Fibroblast of skin of left biceps (primary cell): ENCODE measurements at places on chromosomes 1 and 21.
A peak's percentile ranks its signal among the peaks of the same experiment; 100 is the strongest.

DNA sequence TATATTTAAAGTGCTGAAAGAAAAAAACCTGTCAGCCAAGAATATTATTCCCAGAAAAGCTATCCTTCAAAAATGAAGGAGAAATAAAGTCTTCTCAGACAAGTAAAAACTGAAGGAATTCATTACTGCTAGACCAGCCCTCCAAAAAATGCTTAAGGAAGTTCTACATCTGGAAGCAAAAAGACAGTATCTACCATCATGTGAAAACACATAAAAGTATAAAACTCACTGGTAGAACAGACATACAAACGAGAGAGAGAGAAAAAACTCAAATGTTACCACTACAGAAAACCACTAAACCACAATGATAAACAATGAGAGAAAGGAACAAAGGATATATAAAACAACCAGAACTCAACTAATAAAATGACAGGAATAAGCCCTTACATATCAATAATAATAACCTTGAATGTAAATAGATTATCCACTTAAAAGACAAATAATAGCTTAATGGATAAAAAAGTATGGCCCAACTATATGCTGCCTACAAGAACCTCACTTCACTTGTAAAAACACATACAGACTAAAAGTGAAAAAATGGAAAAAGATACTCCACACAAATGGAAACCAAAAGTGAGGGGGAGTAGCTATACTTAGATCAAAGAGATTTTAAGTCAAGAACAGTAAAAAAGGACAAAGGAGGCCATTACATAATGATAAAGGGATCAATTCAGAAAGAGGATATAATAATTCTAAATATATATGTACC is 22.0 kb downstream of the NSL1 start:
- no peak for DNase-seq

DNA sequence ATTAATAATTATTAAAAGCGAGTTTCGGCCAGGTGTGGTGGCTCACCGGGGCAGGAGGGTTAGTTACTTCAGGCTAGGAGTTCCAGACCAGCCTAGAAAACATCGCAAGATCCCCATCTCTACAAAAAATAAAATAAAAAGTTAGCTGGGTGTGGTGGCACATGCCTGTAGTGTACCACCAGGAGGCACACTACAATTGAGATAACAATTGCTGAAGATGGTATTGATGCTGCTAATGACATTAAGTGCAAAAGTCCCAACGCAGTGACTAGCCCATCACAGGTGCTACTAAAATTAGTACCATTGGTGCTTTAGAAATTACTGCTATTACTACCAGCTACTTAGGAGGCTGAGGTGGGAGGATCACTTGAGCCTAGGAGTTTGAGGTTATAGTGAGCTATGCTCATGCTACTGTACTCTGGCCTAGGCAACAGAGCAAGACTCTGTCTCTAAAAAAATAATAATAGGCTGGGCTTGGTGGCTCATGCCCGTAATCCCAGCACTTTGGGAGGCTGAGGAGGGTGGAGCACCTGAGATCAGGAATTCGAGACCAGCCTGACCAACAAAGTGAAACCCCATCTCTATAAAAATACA is 156.6 kb downstream of the GREM2 start:
- no peak for DNase-seq

DNA sequence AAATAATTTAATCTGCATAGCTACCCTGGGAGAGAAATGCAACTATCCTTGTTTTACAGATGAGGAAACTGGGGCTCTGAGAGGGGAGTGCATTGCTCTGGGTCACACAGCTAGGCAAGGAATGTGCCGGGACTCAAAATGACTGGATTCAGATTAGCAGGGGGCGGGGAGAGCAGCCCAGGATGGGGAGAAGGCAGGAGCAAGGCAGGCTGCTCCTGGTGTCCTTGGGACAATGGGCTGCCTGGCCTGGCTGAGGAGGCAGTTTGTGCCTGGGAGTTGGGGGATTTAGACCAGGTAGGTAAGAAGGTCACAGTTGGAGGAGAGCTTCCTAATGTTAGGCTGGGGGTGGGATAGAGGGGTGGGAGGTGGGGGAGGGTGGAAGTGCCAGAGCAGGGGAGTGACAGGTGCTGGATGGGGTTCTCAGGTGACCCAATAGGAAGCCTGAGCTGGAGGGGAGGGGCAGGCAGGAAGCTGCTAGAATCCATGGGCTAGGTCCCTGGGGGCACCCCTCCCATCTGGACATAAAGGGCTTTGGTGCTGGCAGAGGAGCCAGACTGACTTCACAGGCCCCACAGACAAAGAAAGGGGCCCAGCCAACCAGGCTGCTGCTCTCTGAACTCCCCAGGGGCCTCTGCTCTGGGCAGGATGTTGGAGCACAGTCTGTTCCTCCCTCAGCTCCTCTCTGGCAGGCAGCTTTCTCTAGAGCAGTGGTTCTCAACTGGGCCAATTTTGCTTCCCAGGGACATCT is 29.0 kb downstream of the TRIM62 start:
- DNase-seq: no peak

DNA sequence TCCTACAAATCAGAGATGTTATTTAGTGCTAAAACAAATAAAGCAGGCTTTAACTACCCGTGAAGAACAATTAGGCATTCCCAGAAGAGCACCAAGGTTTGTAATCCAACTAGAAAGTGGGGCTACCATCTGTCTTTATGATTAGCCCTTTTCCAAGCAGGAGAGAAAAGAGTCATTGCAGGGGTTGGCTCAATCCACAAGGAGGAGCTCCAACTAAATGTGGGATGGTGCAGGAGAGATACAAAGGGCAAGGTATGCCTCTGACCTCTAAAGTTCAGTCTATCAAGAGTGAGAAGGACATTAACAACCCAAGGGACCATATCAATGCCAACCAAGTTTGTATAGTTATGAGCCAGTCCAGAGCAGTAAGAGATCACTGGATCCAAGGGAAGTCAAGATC is 382.7 kb upstream of the DUSP10 start:
- DNase-seq: no peak

DNA sequence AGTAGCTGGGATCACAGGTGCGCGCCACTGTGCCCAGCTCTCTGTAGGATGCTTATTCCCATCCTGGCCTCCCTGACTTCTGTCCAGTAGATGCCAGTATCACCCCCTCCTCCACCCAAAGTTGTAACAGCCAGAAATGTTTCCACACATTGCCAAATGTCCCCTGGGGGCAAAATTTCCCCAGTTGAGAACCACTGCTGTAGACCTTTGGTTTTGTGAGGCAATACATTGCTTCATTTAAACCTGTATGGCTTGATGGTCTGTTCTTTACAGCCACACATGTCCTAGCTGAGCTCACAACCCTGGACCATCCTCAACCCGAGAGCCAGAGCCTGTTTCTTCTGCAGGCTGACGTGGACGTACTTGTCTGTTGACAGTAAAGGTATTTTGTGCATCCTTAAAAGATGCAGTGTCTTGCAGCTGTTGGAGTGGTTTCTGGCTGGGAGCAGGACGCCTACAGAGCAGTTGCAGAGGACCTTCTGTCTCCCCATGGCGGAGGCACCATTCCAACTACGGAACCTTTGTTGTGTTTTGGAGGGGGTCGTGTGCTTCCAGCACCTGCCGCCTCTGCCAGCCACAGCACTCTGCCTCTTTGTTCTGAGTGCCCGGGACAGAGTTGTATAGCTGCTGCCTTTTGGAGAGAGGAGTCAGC is 26.6 kb downstream of the DOP1B start:
- no peak for DNase-seq

GRCh38 chr21:26850116-26850643 is 5.0 kb upstream of the ADAMTS1 start:
- DNase-seq: no peak

- no peak for DNase-seq
These were observed 145.8 kb downstream of the PATJ start for GRCh38 chr1:61887931-61888564.

GRCh38 chr1:26360807-26361604 is 7.1 kb upstream of the CRYBG2 start:
- no peak for DNase-seq

DNA sequence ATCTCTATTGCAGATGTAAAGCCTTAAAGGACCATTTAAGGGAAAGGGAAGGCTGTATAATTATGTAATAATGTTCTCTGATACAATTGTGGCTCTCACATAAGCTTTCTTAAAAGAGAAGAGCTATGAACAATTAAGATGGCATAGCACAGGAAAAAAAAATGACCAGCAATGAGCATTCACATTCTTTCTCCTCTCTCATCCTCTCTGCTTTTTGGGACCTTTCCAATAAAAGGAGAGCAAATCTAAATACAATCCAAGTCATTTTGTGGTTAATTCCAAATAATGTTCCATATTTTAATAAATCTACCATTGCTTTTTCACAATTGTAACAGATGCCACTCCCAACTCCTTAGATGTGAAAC is 23.5 kb downstream of the SMYD3 start:
- no peak for DNase-seq

DNA sequence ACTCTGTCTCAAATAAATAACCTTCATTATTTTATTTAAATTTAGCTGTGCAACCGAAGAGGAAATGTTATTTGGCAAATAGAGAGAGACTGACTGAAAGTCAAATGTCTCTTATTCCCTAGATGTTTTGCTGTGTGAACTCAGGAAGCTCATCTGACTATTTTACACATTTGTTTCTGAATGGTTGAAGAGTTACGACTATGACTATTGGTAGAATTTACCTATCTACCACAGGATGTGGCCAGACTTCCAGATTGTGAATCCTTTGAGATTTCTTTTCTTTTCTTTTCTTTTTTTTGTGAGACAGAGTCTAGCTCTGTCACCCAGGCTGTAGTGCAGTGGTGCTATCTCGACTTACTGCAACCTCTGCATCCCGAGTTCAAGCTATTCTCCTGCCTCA is 5.3 kb upstream of the SDE2 start:
- DNase-seq: no peak

DNA sequence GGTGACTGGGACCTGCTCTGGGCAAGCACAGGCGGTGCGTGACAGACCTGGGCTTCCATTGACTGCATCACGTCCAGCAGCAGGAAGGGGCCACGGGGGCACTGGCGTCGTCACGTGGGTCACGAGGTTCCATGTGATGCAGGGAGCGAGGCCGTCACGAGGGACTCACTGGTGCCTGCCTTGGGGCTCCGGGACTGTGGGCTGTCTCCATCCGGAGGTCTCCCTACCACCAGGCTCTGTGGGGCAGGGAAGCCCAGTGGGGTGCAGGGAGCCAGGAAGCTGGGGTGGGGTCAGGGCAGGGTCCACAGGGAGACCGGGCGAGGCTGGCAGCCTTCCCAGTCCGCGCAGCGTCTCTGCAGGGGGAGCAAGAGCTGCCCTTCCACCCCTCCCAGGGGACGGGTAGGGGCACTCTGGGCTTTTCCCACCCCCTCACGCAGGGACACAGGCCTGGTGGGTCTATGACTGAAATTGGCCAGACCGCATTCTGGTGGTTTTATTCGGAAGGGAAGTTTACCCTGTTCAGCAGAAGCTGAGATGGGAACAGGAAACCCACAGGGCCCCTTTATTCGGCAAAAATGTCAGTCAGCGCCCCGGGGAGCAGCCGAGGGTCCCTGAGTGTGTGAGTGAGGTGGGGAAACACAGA is 416 bp upstream of the TNFRSF14 start:
- no peak for DNase-seq

DNA sequence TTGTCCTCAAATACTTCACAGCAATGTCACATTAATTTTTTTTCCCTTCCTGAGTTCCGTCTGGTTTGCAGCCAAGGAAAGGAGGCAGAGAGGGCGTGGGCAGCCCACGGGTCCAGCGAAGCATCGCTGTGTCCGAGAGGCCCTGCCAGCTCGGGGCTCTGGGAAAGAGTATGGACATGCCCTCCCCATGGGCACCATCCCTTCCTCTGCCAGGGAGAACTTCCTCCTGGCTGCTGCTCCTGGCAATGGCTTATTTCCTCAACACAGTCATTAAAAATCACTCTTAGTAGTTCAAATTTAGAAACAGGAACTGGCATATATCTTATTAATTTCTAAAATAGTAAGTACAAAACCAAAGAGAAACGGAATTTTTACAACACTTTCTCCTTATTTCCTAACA is 115.4 kb downstream of the RIPK4 start:
- DNase-seq: no peak

- DNase-seq: no peak
These were observed 782.4 kb upstream of the BRINP3 start for GRCh38 chr1:191260056-191260455.

- DNase-seq: peak; percentile 33
These were observed 10.7 kb downstream of the CDC7 start for GRCh38 chr1:91511386-91511785.

- DNase-seq: peak; percentile 96
These were observed at the start of gene TOR1AIP1 for GRCh38 chr1:179882253-179883039. TOR1AIP1 (plus strand) TSS chr1:179882285; CDS start chr1:179882503, 218 bp downstream.

GRCh38 chr1:29325675-29326074 is 89.4 kb downstream of the PTPRU start:
- no peak for DNase-seq

DNA sequence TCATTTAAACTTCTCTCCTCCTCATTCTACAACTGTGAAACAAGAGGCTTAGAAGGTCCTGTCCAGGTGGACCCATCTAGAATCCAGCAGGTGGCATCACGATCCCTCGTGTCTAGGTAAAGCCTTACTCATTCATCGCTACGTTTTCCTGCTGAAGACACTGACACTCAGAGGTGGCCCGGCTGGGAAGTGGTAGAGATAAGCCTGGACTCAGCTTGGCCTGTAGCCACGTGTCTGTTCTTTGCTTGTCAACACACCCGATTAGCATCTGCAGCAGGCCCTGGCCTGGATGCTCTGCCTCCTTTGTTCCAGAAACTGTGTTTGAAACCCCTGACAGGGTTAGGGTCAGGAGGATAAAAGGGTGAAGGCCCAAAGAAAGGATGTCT is 43.4 kb downstream of the PARP1 start:
- DNase-seq: no peak

DNA sequence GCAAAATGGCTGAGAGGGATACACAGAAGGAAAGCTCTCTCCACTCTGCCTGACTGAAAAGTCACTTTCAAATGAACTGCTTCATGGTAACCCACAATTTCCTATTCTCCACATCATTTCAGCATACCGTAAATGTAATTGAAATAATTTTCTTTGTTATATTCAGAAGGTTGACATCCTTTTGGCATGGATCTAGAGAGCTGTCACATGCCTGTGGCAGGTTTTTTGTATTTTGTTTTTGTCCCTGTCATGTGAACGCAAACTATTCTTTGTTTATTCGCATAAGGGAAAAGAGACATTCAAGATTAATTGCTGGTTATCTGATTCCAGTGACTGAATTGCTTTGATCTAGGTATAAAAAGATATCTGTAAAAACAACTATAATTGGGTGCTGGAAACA is 1808.1 kb downstream of the NCAM2 start:
- no peak for DNase-seq

- DNase-seq: no peak
These were observed 66.6 kb downstream of the FAF1 start for GRCh38 chr1:50893466-50893865.
